ENCODE measurements at places on chromosomes 12 and 14.

DNA sequence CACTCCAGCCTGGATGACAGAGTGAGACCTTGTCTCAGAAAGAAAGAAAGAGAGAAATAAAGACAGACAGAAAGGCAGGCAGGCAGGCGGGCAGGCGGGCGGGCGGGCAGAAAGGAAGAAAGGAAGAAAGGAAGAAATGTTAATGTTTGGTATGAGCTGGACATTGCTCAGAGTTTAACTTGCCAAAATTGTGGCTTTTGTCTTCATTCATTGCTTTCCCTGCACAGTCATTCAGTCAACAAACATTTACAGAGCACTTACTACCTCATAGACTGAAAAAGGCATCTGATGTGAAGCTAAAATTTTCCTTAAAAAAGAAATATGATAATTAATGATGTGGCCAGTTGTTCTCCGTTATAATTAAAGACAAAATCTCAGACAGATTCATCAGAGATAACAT lies 247.1 kb downstream of the SPTSSA start:
- DNase-seq, result no peak

- DNase-seq, result no peak
Observed at GRCh38 chr14:93019970-93020369, 95.8 kb downstream of the ITPK1 start.

- no peak for DNase-seq
Observed at GRCh38 chr14:60266021-60266937, 17.3 kb downstream of the PPM1A start.

- no peak for DNase-seq
Observed at GRCh38 chr14:61774861-61775260, 12.6 kb downstream of the SNAPC1 start.

- no peak for DNase-seq
Observed at GRCh38 chr12:67593461-67594330, 54.8 kb upstream of the DYRK2 start.

- DNase-seq, result no peak
Observed at GRCh38 chr14:89892953-89893352, 61.6 kb downstream of the EFCAB11 start.

DNA sequence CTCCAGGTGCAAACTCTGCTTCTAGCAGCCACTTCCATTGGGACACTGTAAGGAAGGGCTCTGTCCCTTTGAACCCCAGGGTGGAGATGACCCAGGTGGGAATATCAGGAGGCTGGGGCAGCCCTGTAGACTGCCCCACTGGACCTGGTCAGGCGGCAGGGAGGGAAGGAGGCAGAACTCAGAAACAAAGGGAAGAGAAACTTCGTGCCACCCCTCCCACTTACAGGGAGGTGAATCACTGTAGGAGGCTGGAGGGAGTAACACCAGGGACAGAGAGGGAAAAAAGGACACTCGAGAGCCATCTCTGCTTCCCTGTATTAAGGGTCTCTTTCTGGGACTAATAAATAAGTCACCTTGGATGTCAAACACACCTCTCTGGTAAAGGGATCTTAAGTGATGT lies 37.4 kb downstream of the ISCA2 start:
- no peak for DNase-seq

GRCh38 chr14:61019537-61019936 lies 38.5 kb downstream of the SLC38A6 start:
- DNase-seq, result no peak

Measured in KG1 (cell line).